Daoy (cell line): ENCODE measurements at places on chromosomes 12 and 14. TPM values are rescaled to one million over a fixed set of nuclear protein-coding genes. Genes with fewer than 3 reads are reported as not detected.

The RERG gene
- 0.40 TPM in 1 of 2 replicates, not detected in the other for total RNA-seq

The OR6C2 gene
- total RNA-seq: not detected in 2 replicates

The KERA gene
- total RNA-seq: not detected in 2 replicates

The MYH6 gene
- not detected in 2 replicates for total RNA-seq

- DNase-seq: no peak
Measured at GRCh38 chr12:122672515-122672914, 30.6 kb downstream of the HCAR2 start.

GRCh38 chr14:85853996-85854526, 324.1 kb downstream of the FLRT2 start:
- no peak for DNase-seq

GRCh38 chr12:5264006-5264405, 167.9 kb upstream of the NTF3 start:
- DNase-seq: peak; percentile 45

DNA sequence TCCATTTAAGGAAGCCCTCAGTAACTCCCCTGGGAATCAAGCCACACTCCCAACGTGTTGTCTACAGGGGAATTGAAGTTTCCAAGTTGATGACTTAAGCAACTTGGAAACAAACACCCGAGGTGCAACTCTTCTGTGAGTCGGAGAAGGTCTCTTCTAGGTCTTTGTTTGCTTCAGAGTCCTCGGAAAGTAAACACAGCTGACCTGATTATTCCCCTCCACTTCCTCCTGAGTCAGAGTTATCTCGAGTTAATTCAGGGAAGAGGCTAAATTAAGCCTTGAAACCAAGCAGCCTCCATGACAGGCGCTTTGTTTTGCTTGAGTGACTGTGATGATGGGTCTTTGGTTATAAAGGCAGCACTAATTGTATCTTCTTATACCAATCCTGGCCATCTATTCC, 41.8 kb downstream of the TUNAR start:
- peak; percentile 59 for DNase-seq

GRCh38 chr12:47903927-47904712, 674 bp downstream of the VDR start:
- DNase-seq: peak; percentile 90

DNA sequence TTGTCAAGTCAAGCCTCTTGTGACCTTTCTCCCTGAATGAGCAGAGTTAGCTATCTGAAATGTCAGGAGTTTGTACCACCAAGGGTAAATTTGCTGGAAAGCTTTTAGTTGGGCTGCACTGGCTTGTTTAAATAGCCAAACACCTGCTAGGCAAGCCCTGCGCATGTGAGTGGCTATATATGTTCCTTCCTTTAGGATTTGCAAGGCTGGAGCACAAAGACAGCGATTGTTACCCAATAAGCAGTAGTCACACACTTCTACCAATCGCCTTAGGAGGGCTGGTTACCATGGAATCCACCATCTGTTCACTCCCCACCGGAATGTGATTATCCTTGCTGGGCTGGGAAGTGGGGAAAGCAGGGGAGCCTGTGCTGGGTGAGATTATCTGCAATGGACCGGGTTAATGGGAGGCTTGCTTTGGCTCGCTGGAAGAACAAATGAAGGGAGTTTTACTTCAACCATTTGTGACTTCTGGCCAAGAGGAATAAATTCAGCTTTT, 102.5 kb downstream of the FGD4 start:
- peak; percentile 44 for DNase-seq

- no peak for DNase-seq
Measured at GRCh38 chr14:100334904-100335303, 11.8 kb downstream of the SLC25A47 start.

GRCh38 chr12:29717540-29718100, 66.1 kb downstream of the TMTC1 start:
- DNase-seq: no peak

GRCh38 chr12:5871741-5872140, 73.3 kb downstream of the ANO2 start:
- DNase-seq: no peak

GRCh38 chr14:90454041-90455000, 57.5 kb downstream of the CALM1 start:
- peak; percentile 83 for DNase-seq

GRCh38 chr14:81285245-81285644, 64.5 kb upstream of the GTF2A1 start:
- no peak for DNase-seq

- no peak for DNase-seq
Measured at GRCh38 chr14:74846168-74846567, 29.8 kb downstream of the PROX2 start.
